ENCODE measurements at places on chromosomes 4 and X.

DNA sequence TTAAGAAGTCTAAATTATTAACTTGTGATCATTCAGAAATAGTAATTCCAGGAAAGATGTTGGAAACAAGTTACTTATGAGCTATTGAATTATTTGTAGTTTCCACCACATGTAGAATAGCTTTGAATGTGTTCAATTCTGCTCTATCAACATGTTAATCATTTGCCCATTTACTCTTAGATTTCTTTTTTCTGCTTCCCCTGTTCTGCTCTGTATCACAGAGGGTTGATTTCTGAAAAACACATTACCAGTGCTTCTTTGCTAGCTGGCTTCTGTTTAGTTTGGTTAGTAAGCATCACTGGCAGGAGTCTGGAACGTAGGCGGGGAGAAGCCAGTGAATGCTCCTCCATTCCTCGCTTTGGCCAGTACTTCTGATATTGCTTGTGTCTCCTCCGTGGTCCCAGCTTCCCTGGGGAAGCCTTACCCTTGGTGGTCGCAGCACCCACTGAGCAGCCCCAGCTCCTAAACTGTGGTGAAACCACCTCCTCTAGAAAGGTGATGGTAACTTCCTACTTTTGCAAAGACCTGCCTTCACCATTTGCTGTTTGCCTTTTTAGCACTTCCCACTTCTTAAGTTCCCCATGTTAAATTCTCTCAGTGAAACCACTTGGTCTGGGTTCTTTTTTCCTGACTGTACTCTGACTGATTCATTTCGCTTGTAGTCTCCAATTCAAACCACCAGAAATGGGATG, 40.3 kb upstream of the GALNT7 start:
- no peak for DNase-seq

GRCh38 chr4:22941688-22942375, 249.1 kb downstream of the GBA3 start:
- DNase-seq, result peak; percentile 11

GRCh38 chrX:9122519-9123245, 88.8 kb upstream of the FAM9B start:
- no peak for DNase-seq

DNA sequence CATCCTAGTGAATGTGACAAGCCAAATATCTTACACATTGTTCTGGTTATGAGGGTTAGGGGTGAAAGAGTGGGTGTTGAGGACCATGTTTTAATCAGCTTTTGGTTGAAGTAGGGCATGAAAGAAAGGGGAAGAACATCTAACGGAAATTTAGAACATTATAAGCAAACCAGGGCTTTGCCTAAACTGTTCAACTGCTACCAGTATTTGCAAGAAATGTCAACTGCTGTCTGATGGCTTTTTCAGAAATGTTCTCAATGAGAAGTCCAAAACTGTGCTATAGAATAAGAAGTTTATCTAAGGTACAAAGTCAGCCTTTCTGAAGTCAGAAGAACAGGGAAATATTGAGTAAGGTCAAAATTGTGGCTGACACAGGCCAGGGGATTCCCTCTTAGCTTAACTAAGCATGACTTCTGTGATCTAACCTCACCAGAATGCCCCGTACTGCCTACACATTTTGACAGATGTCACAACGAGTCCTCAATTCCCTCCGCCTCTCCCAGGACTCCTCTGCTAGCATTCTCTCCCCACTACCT, 67.1 kb downstream of the DTHD1 start:
- no peak for DNase-seq

DNA sequence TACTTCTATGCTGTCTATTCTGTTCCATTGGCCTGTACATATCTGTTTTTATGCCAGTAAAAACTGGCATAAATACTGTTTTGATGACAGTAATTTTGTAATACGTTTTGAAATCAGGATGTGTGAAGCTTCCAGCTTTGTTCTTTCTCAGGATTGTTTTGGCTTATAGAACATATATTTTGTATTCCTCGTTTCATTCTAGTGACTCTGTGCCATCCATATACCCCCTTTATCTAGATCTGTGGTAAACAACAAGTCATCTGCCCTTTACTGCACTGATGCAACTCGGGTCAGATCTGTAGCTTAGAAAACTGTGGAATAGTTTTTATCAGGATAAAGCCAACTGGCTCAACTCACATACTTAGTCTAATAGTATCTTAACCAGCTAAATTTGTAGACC, 233.7 kb downstream of the PRDM5 start:
- no peak for DNase-seq

GRCh38 chr4:148062301-148062950, 330.5 kb downstream of the ARHGAP10 start:
- no peak for DNase-seq

DNA sequence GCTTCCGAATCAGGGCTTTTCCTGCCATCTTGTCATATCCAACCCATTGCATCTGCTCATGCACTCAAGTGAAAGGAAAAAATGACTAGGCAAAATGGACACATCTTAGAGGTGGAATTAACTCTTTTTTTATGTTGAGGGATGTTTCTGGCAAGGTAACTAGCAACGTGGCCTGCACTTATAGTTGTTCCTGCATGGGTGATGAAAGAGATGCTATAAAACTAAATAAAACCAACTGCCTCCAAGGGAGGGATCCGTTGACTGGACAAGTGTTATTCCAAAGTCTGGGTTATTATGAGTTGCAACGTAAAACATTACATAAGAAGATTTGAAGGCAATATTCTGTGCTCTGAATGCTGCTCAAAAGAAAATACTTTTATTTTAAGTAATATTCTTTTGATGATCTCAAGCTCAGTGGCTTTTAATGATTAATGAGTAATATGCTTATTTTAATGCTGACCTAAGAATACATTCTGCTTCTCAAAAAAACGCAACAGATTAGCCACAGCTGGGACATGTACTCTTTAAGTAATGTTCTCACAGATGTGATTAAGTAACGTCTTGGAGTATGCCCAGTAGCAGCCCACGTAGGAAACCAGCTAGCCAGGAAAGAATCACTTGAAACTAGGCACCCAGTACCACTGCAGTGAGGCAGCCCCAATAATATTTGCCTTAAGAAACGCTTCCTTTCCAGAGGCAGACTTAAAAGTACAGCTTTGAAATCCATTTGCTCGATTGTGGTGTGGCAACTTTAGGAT, 27.4 kb downstream of the KLF3 start:
- no peak for DNase-seq

GRCh38 chr4:7902826-7903225, 36.8 kb downstream of the AFAP1 start:
- no peak for DNase-seq

GRCh38 chr4:60657807-60658206, 542.3 kb upstream of the ADGRL3 start:
- no peak for DNase-seq

DNA sequence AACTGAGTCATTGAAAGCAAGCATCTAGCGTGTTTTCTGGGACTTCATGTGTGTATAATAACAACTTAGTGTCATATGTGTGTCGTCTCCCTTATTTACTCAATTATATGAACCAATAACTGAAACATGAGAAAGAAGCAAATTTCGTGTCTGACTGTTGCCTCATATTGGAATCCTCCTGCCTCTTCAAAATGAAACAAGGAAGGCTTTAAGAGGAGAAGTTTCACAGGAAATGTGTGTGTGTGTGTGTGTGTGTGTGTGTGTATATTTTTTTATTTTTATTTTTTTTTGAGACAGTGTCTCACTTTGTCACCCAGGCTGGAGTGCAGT, 145.8 kb upstream of the SFRP2 start:
- DNase-seq, result no peak

- no peak for DNase-seq
Measured at GRCh38 chr4:15547392-15547791, 77.7 kb downstream of the CC2D2A start.

DNA sequence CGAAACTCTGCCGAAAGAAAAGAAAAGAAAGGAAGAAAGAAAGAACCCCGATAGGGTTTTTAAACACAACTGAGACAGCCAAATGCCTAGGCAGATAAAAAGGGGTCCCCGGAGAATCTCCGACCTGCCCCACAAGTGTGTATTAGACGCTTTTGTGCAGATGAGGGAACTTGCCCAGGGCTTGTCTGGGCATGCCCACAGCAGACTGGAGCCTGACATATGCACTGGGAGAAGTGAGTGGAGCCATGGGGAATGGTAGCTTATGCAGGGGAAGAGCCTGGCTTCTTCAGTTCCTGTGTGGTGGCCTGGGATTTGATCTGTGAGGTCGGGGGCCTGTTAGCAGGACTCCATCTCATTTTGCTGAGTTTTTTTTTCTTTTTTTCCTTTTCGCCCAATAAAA, 199.0 kb downstream of the GPC3 start:
- no peak for DNase-seq

- DNase-seq, result peak; percentile 60
Measured at GRCh38 chrX:38347136-38347535, 5.3 kb upstream of the OTC start.

- no peak for DNase-seq
Measured at GRCh38 chr4:127624173-127624572, 8.6 kb upstream of the INTU start.

- DNase-seq, result peak; percentile 13
Measured at GRCh38 chrX:132470831-132471230, 18.0 kb downstream of the MBNL3 start.

GRCh38 chr4:10741961-10742699, 57.6 kb upstream of the CLNK start:
- DNase-seq, result no peak

DNA sequence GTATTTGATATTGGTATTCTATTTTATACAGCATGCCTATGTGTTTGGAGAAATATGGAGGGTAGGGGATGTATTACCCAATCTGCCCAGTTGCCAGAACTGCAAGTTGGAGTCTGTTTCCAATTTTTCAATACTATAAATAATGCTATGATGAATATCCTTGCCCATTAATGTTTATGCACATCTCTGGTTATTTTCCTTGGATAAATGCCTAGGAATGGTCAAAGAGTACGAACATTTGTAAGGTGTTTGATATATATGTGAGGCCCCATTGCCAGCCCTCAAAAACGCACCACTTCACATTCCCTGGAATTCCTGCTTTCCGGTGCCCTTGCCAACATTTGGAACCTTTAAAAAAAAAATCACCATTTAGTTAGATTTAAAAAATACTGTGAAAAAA, 34.3 kb downstream of the CLDN34 start:
- no peak for DNase-seq

DNA sequence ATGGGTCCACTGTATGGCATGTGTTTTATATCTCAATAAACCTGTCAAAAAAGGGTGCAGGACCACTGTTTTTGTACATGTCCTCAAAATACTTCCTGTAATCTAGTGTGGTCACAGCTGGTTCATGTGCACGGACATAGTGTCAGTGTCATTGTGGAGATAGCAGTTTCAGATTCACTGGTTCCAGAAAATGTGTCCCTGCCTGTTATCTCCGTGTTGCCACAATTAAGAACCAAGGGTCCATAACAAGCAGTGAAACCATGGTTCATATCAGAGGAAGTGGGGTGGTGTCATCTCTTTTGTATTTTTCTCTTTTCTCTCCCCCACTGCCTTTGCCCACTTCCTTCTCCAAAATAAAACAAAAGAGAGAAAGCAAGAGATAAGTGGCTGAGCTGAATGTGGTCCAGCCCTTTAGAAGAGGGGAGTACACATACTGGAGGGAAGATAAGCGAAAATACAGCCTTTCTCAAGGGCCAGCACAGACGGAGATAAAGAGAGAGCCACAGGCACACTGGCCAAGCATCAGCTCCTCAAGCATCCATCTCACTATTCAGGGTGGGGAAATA, 51.2 kb downstream of the TBL1X start:
- no peak for DNase-seq

- DNase-seq, result no peak
Measured at GRCh38 chr4:98110214-98110613, 33.1 kb downstream of the STPG2 start.

DNA sequence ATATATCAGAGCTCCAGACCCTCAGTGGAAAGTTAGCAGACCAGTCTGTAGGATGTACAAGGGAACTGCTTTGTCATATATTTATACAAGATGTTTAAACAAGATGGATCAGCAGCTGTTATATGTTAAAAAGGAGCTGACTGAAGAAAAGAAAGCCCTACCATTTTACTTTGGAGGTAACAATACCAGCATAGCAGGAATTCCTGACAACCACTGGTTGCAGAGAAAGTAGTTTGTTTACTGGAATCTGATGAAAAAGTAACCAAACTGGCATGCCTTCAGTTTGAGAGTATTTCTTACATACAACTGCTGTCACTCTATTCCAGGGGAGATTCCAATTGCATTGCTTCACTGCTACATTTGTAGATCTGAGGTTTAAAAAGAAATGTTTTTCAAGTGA, 49.5 kb upstream of the GABRQ start:
- peak; percentile 42 for DNase-seq

DNA sequence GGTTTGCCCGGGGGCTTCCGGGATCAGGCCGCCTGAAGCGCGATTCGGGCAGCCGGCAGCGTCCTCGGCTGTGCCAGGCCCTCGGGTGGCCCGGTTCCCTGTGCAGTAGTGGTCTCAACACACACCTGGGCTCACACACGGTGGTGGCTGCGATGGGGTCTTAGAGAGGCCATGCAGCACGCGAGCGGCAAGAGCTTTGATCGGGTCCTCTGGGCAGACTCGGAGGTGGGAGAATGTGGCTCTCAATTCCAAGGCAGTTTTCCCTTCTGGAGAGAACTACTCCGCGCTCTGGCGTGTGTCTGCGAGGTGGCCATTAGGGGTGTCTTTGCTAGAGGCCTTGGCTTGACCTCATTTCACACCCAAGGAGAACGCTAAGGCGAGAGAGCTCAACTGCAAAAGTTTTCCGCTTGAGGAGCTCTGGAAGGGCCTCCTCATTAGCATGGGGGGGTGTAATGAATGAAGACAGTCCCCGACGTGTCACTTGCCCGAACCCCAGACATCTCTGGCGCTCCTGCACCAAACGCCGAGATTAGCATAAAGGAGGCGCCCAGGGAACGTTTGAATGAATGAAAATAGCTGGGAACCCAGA, 771 bp upstream of the RBPJ start:
- peak; percentile 79 for DNase-seq

- peak; percentile 91 for DNase-seq
Measured at GRCh38 chr4:140884431-140885058, 128.4 kb upstream of the TBC1D9 start.

GRCh38 chr4:18815779-18816173, 794.2 kb upstream of the LCORL start:
- peak; percentile 1 for DNase-seq

DNA sequence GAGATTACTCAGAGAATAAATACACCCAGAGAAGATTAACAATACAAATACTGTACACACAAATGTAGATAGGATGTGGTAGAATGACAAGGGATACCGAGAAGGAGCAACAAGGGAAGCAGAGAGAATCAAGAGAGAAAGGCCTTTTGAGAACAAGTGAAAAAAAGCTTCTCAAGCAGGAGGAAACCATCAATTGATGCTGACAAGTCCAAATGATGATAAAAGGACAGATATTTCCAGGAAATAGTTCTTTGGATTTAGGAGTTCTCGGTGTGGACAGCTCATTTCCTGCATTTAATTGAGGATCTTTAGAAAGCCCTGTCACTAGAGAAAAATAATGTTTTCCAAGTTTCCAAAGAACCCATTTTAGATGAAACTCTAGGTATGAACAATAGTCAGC, 48.1 kb downstream of the NPY5R start:
- DNase-seq, result no peak

Measured in mesendoderm (in vitro differentiated cells).